Dorsolateral prefrontal cortex (tissue), 122 donors: ENCODE measurements at places on chromosomes 4 and X. TPM values are rescaled to one million over a fixed set of nuclear protein-coding genes. Genes with fewer than 3 reads are reported as not detected.

Gene RNF128
- 3.4 TPM for total RNA-seq

Gene SPANXA1
- total RNA-seq: not detected

Gene NSUN7
- total RNA-seq: 2.5 TPM

Gene NXF2
- total RNA-seq: not detected

Gene FAM149A
- total RNA-seq: 29.4 TPM

Gene ELF4
- total RNA-seq: 3.2 TPM

Gene CITED1
- 9.6 TPM for total RNA-seq

Gene AKAP4
- total RNA-seq: not detected

Gene SPARCL1
- total RNA-seq: 1,253 TPM

Gene REPS2
- 93.9 TPM for total RNA-seq

Gene SSX2
- not detected for total RNA-seq

Gene ADH7
- total RNA-seq: not detected

Gene KCND1
- 7.4 TPM for total RNA-seq

Gene NWD2
- 11.0 TPM for total RNA-seq

Gene HTT-AS
- 1.5 TPM for total RNA-seq

Gene SLC6A14
- total RNA-seq: not detected

Gene OFD1
- 24.2 TPM for total RNA-seq

Gene IQCM
- total RNA-seq: not detected

Gene CXorf49
- total RNA-seq: not detected

Gene FGA
- total RNA-seq: 0.30 TPM

Gene CT45A1
- not detected for total RNA-seq

Gene FGF2
- total RNA-seq: 26.8 TPM

Gene SPINK2
- total RNA-seq: not detected

Gene UGT2B15
- not detected for total RNA-seq

Gene ARHGEF38
- not detected for total RNA-seq

Gene SUPT20HL2
- total RNA-seq: 0.22 TPM

Gene ESX1
- not detected for total RNA-seq

Gene GASK1B
- total RNA-seq: 48.4 TPM

Gene RAI2
- 9.1 TPM for total RNA-seq

Gene PCDH11X
- total RNA-seq: 23.7 TPM

Gene RTL3
- 0.28 TPM for total RNA-seq

Gene ZXDA
- 9.0 TPM for total RNA-seq

Gene SPACA5B
- total RNA-seq: not detected

Gene FRG2
- not detected for total RNA-seq

Gene MAGEC1
- total RNA-seq: not detected

Gene MAGEC2
- not detected for total RNA-seq

Gene SLC9A7
- total RNA-seq: 26.3 TPM

Gene OPRPN
- total RNA-seq: not detected

Gene PAGE5
- total RNA-seq: not detected

Gene TENM3
- total RNA-seq: 68.0 TPM

Gene MAD2L1
- total RNA-seq: 5.4 TPM

Gene FAM90A26
- not detected for total RNA-seq

Gene CT83
- not detected for total RNA-seq

Gene SHOX
- not detected for total RNA-seq

Gene TMPRSS11E
- not detected for total RNA-seq

Gene PALLD
- total RNA-seq: 54.6 TPM

Gene ANKRD50
- total RNA-seq: 9.7 TPM

Gene PAGE1
- not detected for total RNA-seq

Gene ERAS
- total RNA-seq: 1.4 TPM

Gene ZMAT1
- 23.1 TPM for total RNA-seq

Gene LGI2
- total RNA-seq: 6.2 TPM

Gene STK32B
- 2.6 TPM for total RNA-seq

Gene BGN
- total RNA-seq: 74.1 TPM

Gene ATP5ME
- total RNA-seq: 299 TPM

Gene NPY1R
- 25.6 TPM for total RNA-seq

Gene EXOSC9
- 25.3 TPM for total RNA-seq

Gene F9
- not detected for total RNA-seq
